ENCODE measurements at places on chromosomes 2 and 18.

- DNase-seq: peak; percentile 74
Measured at GRCh38 chr2:229270551-229271410, at the start of gene PID1. PID1 (minus strand) TSS chr2:229271287; CDS start chr2:229271043, 244 bp downstream.

DNA sequence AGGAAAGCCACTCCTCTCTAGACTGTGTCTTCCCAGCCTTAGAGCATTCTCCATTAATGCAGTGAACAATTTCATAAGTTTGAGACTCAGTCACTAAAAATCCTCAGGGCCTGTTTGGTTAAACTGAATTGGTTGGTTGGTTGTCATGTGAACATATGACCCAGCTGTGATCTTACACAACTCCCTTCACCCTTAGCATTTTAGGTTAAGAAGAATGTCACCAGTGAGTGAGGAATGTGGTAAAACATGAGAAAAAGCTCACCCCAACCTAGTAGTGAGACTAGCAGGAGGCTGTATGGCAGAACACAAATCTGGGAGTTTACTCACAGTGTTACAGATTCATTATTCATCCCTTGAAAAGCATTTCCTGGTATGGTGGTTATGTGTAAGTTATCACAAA, 32.4 kb downstream of the LHCGR start:
- DNase-seq: no peak

DNA sequence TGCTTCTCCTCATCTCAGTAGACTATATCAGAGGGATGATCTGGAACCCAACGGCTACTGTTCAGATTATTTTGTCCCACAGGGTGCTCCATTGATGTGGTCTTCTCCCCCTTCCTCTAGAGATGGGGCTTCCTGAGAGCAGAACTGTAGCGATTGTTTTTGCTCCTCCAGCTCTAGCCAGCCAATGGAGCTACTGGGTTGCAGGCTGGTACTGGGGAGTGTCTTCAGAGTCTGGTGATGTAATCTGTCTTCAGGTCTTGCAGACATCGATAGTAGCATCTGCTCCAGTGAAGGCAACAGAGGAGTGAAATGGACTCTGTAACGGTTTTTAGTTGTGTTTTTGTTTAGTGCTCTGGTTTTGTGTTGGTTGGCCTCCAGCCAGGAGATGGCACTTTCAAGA, 621.9 kb downstream of the RNF144A start:
- no peak for DNase-seq

- DNase-seq: no peak
Measured at GRCh38 chr2:142714600-142714999, 162.9 kb upstream of the KYNU start.

GRCh38 chr2:169080250-169081069, 11.1 kb downstream of the DHRS9 start:
- no peak for DNase-seq

DNA sequence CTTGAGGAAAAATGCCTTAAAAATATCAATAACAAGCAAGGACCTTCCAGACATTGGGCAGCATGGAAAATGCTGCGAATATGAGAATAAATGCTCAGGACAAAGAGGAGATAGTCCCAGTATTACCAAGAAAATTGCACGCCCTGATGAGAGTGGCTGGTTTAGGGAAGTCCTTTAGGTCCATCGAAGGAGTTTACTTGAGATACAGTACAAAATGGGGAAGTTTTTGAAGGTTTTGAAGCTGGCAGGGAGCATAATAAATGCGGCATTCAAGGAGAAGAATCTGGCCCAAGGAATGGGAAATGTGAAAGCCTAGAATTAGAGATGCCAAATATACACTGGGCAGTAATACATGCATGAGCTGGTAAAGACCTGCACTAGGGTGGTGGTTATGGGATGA, 90.2 kb upstream of the SPATS2L start:
- DNase-seq: no peak

DNA sequence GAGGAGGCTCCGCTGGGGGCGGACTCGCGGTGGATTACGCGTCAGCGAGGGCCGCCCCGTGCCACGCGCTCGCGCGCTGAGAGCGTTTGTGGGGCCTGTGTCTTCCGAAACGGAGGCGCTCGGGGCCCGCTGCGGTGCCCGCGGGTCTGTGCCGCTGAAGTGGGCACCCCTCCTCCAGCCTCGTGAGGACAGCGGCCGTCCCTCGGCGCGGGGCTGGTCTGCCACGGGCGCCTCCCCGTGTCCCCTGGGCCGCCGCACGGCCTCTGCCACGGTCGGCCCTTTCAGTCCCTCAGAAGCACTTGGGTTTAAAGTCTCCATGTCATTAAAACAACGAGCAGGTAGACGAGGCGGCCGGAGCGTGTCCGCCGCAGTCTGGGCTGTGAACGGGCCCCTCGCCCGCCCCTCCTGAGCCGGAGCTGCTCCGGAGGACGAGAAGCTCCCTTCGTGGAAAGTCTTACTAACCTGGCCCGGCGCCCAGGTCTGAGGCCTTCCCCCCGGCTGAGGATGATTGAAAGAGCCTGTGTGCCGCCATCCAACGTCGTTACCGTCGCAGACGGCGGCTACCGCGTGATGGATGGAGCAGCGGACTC, 97.6 kb downstream of the NFATC1 start:
- DNase-seq: no peak

- no peak for DNase-seq
Measured at GRCh38 chr18:36149514-36150289, 20.0 kb downstream of the ELP2 start.

- no peak for DNase-seq
Measured at GRCh38 chr2:235864733-235865515, 303.3 kb downstream of the GBX2 start.

DNA sequence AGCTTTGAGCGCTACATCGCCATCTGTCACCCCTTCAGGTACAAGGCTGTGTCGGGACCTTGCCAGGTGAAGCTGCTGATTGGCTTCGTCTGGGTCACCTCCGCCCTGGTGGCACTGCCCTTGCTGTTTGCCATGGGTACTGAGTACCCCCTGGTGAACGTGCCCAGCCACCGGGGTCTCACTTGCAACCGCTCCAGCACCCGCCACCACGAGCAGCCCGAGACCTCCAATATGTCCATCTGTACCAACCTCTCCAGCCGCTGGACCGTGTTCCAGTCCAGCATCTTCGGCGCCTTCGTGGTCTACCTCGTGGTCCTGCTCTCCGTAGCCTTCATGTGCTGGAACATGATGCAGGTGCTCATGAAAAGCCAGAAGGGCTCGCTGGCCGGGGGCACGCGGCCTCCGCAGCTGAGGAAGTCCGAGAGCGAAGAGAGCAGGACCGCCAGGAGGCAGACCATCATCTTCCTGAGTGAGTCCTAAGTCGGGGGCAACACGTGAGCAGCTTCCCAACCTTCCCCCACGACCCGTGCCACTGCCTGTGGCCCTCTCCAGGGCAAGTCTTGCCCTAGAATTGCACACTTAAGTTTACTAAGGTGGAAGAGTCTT, 928 bp downstream of the GPR39 start:
- no peak for DNase-seq

DNA sequence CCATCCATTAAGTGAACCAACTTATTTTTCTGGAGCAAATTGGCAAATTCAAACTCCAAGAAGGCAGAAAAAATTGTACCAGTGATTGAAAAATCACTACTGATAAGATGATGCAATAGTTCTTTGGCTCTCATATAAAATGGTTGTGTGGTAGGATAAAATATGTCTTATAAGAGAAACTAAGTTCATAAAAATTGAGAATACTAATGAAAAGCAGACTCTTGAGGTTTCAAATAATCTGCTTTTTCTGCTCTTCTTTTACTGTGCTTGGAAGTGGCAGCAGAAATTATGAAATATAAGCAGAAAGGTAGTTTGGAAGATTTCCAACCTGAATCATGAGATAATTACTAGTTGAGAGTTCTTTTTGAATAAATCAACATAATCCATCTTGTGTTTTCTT, 61.9 kb downstream of the PPP1R1C start:
- no peak for DNase-seq

DNA sequence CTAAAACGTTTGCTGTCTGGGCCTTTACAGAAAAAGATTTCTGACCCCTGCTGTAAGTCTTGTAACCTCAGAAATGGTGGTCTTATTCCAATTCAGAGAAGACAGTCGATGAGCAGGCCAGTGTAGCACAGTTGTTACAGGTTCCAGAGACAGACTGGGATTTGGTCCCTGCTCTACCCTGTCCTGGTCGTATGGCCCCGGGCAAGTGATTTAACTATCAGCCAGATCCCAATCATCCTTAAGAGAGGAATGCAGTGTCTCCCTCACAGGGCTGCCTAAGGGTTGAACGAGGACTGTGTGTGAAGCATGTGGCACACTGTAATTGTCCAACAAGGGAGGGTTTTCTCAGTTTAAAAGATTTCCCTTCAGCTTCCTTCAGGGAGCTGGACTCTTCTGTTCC, 47.2 kb downstream of the HK2 start:
- DNase-seq: no peak

GRCh38 chr2:107132070-107132469, 246.1 kb upstream of the ST6GAL2 start:
- no peak for DNase-seq

DNA sequence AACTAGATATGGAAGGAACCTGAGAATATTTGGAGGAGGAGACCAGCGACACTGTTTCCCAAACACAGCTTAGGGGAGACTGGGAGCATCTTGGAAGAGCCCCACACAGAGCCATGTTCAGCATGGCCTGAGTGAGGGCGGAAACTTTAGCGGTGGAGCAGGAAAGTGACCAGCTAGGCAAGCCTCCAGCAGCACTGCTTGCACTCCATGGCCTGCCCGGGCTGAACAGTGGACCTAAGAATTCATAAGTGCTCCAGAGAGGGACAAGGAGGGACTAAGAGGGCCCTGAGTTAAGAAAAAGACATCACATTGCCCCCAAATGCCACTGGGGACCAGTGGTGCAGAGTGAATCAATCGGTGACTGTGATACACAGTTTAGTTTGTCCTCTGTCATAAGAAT, 566.4 kb downstream of the TNS1 start:
- DNase-seq: no peak

GRCh38 chr18:9038277-9038871, 64.1 kb upstream of the NDUFV2 start:
- no peak for DNase-seq

GRCh38 chr18:48844271-48844670, 106.5 kb downstream of the SMAD7 start:
- no peak for DNase-seq

- DNase-seq: no peak
Measured at GRCh38 chr2:150432312-150432625, 55.2 kb downstream of the RND3 start.

DNA sequence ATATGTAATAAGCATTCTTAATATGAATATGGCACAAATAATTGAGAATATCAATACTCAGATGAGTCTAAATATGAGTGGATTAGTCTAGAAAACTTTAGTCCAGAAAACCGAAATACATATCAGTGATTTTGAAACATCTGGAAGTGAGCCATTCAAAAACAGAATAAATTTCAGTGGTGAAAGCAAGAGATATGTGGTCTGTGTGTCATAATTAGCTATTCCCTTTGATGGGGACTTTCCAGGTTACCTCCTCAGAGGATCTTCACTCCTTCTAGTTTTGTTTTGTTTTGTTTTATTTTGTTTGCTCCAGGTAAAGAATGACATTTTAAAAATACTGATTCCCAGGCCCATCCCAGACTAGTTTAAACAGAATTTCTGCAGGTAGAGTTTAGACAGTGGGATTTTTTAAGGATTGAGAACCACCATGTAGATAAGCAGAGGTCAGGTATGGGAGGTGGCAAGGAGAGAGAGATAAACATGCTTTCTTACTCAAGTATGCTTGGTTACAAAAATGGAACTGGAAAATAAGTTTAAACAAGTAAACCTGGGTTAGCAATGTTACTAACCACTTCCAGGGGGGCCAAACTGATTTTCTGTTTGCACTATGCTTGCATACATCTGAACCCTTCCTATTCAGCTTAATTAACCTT, 70.7 kb downstream of the NABP1 start:
- no peak for DNase-seq

DNA sequence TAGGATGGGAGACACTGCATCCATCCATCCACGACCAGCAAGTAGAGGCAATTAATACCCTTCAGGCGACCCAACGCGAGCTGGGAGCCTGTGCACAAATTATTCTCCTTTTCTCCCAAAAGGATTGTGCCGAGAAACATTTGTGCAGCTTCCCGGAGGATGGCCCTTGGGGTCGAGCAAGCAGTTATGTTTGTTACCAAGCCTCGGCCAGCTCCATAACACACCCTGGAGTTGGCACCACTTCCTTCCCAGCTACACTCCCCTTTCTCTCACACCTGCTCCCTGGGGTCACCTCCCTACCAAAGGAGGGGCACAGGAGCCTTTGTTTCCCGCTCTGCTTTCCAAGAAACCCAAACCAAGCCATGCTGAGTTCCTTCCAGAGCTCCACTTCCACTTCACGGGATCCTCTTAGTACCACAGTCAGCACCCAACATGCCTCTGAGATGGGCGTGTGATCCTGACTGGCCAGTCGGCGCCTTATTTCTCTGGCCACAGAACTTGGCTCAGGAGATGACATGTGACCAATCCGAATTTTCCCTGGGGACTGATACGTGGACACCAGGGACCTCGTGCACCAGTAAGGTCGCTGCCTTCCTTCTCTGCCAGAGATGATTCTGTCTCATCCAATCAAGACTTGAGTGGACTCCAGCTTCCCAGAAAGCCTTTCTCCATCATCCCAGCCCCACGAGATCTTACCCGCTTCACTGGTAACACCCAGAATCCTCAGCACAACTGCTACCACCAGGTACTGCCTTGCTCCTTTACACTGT, 28.5 kb downstream of the GPR55 start:
- DNase-seq: no peak

GRCh38 chr2:71693286-71694270, 240.2 kb downstream of the DYSF start:
- DNase-seq: no peak

DNA sequence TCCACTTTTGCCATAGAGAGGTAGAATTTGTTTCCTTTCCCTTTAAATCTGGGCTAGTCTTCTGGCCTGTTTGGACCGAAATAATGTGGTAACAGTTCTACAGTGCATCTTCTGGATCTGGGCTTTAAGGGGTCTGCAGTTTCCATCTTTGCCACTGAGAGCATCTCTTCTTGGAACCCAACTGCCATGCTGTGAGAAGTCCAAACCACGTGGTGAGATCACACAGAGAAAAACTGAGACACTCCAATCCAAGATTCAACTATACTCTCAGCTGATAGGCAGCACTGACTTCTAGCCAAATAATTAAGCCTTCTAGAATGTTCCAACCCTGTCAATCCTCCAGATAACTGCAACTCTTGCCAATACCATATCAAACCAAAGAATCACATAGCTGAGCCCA, 261.1 kb downstream of the INSIG2 start:
- DNase-seq: no peak

DNA sequence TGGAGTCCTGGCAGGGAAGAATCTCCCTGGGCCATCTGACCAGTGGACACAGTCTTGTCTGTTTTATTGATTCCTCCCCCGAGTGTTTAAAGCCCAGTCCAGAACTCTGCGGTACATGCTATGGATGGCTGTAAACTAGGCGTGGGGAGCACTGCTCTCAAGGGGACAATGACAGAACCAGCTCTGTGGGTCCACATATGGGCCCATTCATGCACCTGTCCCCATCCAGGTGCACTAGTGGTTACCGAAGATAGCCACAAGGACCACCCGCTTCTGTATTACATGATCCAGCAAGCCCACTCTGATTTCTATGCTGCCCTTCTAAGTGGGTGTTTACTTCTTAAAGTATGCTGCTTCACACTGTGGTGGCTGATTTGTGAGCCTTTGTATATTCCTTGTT, 21.0 kb downstream of the CHST10 start:
- DNase-seq: no peak

GRCh38 chr2:47354013-47354847, 48.7 kb upstream of the MSH2 start:
- no peak for DNase-seq
